AG09309 (cell line): ENCODE measurements at places on chromosomes 4 and X.

GRCh38 chr4:153679486-153679885 lies 4.6 kb upstream of the TLR2 start:
- DNase-seq: no peak

DNA sequence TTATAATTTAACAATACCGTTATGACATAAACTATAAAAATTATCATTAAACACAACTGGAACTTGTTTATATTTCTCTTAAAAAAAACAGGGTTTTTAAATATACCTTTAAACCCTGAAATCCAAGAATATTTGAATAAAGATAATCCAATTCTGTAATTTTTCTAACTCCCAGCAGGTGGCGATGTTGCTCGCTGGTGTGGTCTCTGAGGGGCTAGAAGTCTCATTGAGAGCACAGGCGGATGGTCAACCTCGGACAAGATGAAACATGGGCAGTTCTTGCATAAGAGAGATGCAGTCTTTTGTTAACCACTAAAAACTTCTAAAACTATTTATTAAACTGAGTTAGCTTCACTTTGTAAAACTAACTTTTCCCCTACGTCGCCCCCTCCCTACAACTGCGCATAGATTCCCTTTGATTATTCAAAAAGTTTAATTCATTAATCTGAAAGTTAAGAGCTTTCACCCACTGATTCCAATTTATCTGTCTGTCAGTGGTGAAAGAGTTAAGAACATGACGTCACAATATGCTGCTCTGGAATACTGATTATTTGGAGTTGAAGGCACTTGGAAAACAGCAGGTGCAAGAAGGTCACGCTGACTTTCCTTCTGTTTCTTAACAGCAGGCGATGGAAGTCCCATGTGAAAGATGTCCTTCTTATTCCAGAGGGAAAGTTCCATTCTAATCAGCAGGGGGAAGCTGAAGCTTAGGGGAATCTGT lies 29.5 kb downstream of the DMP1 start:
- peak; percentile 29 for DNase-seq

GRCh38 chrX:74272230-74272629 lies 31.8 kb upstream of the ZCCHC13 start:
- DNase-seq: no peak

GRCh38 chrX:34778916-34779315 lies 121.8 kb upstream of the TMEM47 start:
- peak; percentile 28 for DNase-seq

DNA sequence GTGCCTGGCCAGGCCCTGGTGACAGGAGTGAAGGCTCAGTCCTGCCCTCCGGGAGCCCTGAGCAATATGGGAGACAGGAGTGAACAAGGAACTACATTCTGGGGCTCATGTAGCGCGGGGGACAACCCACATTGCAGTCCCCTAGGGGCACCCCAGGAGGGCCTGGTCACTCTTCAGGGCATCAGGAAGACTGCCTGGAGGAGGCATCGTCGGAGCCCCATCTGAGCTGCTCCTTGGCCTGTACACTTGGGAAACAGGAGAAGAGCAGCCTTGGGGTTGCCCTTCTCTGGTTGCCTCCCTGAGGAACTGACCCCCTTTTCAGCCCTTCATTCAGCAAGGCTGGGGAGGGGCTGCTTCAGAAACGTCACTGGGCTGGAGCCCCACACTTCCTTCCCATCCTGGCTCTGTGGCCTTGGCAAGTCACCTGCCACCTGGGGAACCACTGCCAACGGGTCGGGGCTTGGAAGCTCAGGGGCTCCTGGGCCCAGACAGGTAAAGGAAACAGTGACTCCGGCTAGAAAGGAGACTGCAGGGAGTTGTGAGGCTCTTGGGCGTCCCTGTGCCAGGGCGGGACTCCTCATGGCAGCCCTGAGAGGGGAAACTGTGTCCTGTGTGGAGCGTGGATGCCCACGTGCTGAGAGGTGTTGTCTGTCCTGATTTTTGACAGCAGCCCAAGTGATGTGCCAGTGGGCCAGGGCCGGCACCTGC lies 10.1 kb downstream of the WFS1 start:
- DNase-seq: no peak

DNA sequence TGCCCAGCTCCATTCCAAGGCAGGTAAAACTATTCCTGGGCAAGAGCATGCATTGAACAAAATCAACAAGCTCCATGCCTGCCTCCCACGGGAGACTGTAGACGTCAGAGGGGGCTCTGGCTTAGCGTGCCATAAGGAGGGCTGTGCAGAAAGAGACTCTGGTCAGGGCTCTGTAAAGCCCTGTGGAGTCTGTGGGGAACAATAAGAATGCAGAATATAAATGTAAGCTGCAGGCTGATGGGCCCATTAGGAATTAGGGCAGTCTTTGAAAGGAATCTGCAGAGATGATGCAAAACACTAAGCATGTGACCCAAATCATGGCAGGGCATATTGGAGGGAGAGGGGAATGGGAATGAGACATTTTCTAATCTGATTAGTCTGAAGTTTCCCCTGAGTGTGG lies 170.3 kb downstream of the EFHC2 start:
- DNase-seq: no peak

GRCh38 chrX:100599456-100599855 lies 14.7 kb downstream of the TNMD start:
- DNase-seq: no peak
